ENCODE measurements at places on chromosomes 11 and 22.

DNA sequence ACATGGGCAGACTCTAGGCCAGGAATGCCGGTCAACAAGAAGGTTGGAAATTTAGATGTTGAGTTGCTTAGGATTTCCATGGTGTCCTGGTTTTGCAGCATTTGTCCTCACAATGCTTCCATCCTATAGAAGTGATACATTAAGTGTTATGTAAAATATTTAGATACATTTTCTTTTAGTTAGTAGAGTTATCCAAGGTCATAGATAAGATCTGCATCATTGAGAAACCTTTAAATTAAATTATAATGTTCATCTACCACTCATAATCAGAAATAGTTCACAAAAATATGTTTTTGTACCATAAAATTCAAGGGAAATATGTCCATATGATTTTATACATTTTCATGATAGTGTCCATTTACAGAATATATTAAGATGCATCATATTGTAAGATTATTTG is at the start of gene OR51F1:
OR51F1 (minus strand) TSS at position 101 of the 400 bp plus-strand sequence; CDS start at position 101, 0 bp downstream.
- DNase-seq = no peak

GRCh38 chr11:117992136-117992535 is 5.9 kb downstream of the IL10RA start:
- no peak for DNase-seq

DNA sequence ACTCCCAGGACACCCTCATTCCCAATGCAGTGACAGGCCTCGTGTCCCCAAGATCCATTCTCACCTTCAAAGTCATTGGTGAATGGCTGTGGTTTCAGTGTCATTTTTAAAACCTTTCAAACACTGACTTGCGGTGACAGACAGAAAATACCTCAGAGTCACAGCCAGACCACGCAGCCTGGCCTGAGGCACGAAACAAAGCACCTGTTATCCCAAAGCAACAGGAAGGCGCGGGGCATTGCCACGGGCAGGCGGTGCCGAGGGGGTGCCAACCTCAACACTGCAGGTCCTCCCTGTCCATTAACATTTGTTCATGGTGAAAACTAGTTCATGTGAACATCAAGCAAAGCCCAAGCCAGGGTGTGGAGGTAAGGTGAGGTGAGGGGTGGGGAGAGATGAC is 38.2 kb downstream of the RPUSD4 start:
- no peak for DNase-seq

GRCh38 chr11:118915941-118916841 is 9.5 kb downstream of the BCL9L start:
- DNase-seq = no peak

DNA sequence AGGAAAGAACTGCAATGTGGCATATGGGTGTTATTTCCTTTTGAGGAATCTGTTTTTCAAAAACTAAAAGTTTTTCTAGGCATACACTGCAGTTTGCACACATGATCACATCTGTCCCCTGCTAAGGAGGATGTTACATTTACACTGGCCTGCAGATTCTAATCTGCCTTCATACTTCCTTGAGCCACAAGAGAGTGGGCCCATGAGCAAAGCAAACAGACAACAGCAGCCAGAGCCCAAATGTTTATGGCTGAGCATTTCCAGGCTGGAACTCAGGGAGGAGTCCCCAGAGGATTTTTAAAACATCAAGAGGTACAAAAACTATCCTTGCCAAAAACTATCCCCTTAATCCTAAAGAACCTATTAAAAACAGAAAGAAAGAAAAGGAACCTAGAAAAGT is 117.2 kb upstream of the MTNR1B start:
- DNase-seq = no peak

DNA sequence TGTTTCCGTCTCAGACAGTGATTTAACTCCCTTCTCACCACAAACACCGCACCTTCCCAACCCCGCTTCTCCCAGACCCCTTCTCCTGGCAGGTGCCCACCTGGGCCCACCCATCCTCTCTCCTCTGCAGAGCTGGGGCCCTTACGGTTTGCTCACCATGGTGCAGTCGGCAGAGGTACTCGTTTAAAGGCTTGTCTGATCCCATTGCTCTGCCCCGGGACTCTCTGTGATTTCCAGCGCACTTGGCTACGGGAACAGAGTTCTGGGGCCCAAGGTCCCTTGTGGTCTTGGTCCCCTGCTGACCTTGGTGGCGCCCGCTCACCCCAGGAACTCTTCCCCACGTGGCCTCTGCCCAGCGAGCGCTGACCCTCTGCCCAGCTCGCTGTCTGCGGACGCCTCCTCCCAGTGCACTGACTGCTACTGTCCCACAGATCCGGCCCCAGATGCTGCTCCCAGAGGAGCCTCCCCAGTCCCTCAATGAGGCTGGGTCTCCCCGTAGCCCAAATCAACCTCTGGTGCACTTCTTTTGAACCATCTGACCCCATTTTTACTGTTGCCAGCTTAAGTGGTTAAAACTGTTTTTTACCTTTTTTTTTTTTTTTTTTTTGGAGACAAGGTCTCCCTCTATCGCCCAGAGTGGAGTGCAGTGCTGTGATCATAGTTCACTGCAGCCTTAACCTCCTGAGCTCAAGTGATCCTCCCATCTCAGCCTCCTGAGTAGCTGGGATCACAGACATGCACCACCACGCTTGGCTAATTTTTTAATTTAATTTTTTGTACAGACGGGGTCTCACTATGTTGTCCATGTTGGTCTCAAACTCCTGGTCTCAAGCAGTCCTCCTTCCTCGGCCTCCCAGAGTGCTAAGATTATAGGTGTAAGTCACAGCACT is 21.3 kb upstream of the CTSD start:
- DNase-seq = no peak

- no peak for DNase-seq
Measured at GRCh38 chr22:44129619-44129976, 51.1 kb upstream of the PARVG start.

DNA sequence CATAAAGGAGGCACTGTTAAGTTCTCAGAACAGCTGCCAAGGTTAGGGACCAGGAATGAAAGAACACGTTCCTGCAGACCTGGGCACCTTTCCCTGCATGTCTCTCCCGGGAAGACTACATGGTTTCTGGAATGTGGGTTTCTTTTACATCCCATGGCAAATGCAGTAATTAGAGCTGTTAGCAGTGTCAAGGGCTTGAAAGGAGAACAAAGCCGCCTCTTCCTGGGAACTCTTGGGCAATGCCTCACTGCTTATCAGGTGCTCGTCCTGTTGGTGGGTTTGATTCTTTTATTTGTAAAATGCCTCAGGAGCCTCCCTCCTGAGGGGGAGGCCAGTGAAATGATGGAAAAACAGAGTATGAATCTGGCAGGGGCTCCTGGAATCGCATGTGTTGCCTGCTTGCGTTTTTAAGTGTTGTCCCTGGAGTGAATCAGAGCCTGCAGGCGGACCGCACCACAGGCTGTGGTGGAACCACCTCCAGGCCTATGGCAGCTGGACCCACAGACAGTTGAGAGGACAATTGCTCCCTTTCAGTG is 723 bp upstream of the C22orf31 start:
- DNase-seq = no peak

DNA sequence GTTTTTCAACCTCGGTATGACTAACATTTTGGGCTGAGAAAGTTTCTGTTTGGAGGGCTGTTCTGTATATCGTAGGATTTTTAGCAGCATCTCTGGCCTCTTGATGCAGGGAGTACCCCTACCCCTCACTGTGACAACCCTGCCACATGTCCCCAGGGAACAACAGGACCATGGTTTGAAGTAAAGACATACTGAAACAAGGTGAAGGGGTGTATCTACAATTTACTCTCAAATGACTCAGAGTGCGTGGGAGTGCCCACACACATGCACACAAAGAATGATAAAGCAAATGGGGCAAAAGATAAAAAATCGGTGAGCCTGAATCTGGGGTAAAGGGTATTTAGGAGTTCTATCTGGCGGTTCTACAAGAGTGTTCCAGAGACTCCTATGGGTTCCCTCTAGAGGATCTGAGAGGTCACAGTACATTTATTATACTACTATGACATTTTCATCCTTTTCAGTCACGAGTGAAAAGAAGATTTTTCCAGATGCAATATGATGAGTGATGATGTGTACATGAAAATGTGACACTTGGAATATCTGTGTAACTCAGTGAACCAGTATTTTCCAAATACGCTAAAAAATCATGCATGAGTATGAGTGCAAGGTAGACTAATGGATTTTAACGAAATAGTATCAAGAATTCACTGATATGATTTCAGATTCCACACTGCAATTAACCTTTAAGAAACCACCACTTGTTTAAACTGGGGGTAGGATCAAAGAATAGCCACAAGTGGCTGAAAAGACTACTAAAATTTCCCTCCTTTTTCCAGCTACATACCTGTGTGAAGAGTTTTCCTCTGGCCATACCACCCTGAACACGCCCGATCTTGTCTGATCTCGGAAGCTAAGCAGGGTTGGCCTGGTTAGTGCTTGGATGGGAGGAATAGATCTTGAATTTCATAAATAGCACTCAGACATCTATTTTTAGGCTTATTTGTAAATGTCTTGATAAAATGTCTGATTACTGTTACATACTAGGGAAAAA is 56.3 kb upstream of the YPEL1 start:
- DNase-seq = no peak

DNA sequence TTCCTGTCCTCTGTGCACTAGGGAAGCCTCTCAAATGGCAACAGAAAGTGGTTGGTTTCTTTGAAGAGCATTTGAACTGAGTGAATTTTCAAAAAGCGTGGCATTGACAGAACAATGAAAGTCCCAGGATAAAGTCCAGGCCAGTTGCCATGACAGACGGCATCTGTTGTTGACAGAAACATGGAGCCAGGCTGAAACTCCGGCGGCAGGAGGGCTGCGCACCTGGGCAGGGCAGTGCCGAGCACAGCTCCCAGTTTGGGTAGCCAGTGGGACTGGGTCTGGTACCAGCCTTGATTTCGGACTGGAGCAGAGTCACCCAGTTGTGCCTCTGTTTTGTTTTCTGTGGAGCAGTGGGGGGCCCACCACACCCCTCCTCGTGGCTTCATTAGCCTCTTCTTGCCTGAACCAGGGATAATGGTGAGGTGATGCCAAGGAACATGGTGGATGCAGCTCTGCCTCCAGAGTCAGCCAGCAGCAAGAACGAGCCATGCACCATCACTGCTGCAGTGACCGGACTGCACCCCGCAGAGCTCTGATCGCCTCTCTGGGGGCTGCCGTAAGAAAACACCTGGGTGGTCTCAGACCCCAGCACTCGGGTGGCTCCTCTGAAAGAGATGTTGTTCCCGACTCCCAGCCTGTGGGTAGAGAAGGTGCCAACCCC is 9.8 kb upstream of the SEPTIN5 start:
- DNase-seq = no peak

- no peak for DNase-seq
Measured at GRCh38 chr11:10725907-10726253, 25.2 kb upstream of the CTR9 start.

DNA sequence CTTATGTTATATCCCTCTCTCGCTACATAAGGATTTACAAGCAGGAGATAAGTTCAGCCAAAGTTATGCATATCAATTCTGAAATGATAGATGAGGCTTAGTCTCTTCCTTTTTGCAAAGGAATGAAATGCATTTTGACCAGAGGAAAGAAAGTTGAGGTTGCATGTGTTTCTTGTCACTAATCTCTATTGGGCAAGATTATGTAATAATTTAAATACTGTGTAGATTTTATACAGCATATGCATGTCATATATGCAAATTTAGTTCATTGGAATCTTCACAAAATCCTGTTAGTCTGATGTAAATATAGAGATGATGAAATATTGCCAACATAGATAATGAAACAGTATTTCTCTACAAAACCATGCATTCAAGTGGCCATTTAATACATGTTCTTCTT is 858.7 kb upstream of the RAG2 start:
- DNase-seq = no peak

GRCh38 chr11:64864473-64865285 is 13.7 kb downstream of the EHD1 start:
- DNase-seq = peak; percentile 79

DNA sequence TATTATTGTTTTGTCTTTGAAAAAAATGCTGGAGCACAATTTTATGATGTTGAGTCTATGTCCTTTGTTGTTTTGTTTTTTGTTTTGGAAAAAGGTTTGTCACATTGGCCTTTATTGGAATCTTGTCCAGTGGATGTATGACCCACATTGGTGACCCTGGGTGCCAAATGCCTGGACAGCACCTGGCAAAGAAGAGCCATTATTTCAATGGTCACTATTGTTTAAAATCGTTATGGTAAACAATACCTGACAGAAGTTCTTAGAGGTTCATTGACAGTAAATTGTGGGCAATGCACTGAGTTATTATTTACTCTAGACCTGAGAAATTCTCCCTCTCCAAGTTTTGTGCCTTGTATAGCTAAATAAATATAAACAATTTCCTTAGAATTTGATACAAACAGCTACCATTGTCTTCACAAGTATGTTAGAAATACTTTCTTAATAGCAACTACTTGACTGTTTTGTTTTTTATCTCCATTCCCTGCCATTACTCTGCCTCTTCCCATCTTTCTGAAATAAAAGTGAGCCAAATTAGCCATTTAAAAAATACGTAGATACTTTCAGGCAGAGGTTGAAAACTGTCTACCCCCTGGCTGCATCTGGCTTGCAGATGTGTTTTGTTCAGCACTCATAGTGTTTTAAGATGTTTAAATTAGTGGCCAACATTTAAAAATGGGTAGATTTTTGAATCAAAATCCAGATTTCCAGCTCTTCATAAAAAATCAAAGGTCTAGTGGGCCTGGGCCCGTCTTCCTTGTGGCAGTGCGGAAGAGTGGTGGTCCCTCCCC is 39.9 kb downstream of the BMAL1 start:
- no peak for DNase-seq

DNA sequence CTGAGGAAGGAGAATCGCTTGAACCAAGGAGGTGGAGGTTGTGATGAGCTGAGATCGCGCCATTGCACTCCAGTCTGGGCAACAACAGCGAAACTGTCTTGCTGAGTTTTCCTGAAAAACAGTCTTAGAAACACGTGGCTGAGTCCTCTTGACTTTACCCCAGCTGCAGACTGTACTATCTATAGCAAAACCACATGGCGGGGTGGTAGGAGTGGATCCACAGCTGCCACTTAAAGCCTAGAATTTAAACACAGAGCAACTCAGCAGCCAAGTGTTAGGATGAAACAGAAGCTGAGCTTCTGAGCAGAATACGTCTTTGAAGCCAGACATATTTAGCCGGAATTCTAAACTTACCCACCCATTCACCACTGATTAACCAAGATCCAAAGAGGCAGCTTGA is 14.1 kb downstream of the PATZ1 start:
- no peak for DNase-seq

DNA sequence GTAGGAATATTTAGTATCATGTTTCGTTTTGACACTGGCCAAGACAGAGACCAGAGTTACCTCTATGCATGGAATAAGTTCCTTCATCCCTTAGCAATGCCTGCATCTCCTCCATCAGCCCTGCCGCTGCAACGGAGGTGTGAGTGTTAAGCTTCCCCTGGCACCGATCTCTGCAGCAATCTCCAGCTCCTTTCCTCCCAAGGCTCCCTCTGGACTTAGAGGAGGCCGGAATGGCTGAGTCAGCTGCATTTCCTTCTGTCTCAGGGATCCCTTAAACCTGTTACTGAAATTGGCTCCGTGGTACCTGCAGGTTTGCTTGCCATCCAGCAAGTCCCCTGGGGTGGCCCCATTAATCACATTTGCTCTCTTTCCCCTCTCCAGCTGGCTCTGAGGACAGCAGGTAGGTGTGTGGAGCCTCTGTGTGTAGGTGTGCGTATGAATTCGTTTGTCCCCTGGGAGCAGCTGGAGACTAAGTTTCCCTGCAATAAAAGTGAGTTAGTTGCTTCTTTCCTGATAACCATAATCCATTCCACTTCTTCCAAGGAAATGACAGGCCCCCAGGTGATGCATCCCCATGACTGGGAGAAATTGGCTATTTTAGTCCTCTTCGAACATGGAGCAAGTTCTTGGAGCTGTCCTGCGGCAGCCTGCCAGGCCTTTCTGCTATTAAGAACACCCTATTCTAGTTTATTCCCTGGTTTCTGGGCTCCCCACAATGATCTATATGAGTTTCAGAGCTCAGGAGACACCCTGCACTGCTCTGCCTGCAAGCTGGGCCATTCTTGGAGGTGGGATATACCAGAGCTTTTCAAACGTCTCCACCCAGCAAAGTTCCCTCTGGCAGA is 457.2 kb upstream of the CADM1 start:
- no peak for DNase-seq
